ENCODE measurements at places on chromosomes 6 and 20. TPM values are rescaled to one million over a fixed set of nuclear protein-coding genes. Genes with fewer than 3 reads are reported as not detected.

Gene HUS1B
- 0.19 TPM for total RNA-seq

Gene VGLL2
- total RNA-seq, result not detected

Gene ENPP3
- total RNA-seq, result 4.4 TPM

Gene MEP1A
- total RNA-seq, result 0.14 TPM

Gene MCHR2
- total RNA-seq, result not detected

Gene OOEP
- total RNA-seq, result not detected

Gene ZSCAN31
- 3.4 TPM for total RNA-seq

Gene NCOA5
- 25.4 TPM for total RNA-seq

Gene SAMD10
- 3.4 TPM for total RNA-seq

Gene NINL
- 14.1 TPM for total RNA-seq

Gene EGFL8
- total RNA-seq, result 10.5 TPM

Gene CAGE1
- total RNA-seq, result 0.09 TPM

DNA sequence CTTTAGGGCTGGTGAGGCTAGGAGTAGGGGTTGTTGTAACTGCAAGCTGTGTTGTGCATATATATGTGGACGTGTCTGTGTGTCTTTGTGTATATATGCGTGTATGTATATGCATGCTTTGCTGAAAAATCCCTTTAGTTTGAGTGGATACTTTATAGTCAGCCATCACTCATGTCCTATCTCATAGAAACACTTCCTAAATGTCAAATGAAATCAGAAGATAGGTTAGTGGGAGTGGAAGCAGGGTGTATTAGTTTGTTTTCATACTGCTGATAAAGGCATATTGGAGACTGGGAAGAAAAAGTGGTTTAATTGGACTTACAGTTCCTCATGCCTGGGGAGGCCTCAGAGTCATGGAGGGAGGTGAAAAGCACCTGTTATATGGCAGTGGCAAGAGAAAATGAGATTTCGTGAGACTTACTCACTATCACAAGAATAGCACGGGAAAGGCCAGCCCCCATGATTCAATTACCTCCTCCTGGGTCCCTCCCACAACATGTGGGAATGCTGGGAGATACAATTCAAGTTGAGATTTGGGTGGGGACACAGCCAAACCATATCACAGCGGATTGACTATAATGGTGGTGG lies 131.1 kb downstream of the JARID2 start:
- no peak for DNase-seq

DNA sequence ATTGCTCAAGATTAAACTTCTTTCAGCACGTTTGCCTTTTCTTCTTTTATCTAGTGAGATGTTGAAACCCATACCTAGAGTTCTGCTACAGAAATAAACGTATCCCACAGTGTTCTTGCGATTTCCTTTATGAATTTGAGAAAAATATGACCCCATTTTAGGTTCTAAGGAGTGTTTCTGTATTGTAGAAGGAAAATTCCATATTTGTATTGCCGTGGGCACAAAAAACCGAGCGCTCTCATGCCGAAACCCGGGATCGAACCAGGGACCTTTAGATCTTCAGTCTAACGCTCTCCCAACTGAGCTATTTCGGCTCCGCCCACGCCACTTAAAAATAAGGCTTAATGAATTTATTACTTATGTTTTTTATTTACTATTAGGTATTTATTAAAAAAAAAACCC lies 23.7 kb downstream of the ZNF311 start:
- DNase-seq, result peak; percentile 62

- DNase-seq, result no peak
Observed at GRCh38 chr6:28764014-28764723, 159.6 kb downstream of the TRIM27 start.

DNA sequence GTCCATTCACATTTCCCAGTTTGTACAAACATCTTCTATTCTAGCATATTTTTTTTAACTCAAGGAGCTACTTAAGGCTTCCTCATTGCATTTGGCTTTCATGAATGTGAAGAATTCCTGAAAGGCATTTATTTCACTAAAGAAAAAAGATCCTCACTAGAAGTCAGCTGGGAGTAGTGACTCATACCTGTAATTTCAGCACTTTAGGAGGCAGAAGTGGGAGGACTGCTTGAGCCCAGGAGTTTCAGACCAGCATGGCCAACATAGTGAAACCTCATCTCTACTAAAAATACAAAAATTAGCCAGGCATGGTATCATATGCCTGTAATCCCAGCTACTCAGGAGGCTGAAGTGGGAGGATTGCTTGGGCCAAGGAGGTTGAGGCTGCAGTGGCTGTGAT lies 30.9 kb upstream of the XRN2 start:
- DNase-seq, result no peak

DNA sequence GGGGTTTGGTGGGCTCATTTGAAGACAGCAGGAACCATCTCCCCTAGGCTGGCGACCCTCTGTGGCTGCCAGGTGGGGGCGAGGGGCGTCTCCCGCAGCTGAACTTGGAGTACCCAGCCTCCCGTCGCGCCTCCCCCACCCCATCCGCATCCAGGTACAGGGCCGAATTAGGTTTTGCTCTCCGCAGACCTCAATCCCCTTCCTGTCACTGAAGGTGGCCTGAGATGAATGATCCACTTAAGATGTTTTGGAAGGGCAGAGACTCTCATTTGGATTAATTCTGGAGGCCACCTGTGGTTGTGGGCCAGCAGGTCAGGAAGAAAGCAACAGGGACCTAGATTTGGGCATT lies 493 bp downstream of the CD83 start:
- DNase-seq, result no peak

DNA sequence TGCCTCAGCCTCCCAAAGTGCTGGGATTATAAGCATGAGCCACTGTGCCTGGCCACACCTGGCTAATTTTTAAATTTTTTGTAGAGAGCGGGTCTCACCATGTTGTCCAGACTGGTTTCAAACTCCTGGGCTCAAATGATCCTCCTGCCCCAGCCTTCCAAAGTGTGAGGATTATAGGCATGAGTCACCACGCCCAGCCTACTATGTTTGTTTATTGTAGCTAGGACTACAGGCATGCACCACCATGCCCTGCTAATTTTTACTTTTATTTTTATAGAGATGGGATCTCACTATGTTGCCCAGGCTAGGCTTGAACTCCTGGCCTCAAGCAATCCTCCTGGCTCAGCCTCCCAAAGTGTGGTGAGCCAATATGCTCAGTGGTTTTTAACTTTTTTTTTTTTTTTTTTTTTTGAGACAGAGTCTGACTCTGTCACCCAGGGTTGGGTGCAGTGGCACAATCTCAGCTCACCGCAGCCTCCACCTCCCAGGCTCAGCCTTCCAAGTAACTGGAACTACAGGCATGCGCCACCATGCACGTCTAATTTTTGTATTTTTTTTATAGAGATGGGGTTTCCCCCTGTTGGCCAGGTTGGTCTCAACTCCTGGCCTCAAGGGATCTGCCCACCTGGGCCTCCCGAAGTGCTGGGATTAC lies 12.0 kb upstream of the DDX43 start:
- DNase-seq, result no peak

GRCh38 chr6:3151691-3152090 lies 5.7 kb downstream of the TUBB2A start:
- no peak for DNase-seq

DNA sequence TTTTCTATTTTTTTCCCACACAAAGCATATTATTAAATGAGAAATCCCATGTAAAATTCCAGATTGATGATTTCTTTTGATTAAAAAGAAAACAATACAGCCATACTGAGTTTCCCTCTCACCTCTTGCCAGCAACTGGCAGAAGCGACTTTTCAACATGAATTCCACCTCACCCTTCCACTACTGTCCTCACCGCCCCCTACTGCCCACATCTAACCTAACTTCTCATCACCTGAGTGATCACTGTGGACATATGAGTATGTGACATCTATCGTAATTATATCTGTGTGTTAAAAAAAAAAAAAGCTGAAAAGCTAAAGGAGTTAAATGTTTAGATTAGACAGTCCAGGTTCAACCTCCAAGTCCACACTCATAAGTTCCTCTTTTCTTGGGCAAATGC lies 528.6 kb downstream of the PRKN start:
- no peak for DNase-seq

DNA sequence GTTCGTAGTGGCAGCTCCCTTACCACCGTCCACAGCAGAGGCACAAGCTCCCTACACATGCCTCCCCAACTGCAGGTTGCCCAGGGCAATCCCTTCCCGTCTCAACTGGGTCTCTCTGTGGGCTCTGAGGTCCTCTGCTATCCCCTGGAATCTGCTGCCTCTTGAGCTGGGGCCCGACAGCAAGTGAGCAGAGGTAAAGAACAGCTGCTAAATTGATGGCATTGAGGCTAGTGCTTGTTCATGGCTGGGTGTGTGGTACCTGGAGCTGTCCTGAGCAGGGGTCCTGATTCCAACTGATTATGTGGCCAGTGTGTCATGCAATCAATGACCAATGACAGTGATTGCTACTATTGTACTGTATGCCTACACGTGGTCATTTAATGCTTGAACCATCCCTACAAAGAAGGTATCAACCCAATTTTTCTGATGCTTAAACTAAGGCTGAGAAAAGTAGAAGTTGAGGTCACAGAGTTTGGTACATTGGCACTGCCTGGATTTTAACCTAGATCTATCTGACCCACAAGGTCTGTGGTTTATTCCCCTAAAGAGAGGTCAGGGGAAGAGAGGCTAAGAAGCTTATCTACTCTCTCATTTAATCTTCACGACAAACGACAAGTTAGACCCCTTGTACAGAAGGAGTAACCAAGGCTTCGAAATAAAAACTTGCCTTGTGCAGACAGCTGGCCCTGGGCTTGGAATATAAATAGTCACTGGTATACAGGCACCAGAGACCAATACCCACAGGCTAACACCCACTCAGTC lies 41.1 kb downstream of the HNF4A start:
- DNase-seq, result no peak

DNA sequence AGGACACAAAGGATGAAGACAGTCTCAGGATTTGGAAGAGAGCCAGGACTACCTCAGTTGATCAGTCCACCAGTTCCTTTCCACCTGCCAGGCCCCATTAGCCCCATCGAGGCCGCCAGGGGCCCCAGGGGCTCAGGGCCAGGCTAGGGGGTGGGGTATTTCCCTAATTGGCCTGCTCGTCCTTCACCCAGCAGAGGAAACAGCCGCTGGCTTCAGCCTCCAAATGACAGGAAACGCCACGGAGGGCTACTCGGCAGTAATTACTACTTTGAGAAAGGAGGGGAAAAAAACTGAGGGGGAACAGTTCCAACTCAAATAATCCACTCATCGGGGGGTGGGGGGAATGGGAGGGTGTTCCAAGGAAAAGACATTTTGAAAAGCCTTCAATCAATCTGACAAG lies 42.7 kb downstream of the MAFB start:
- no peak for DNase-seq

- DNase-seq, result no peak
Observed at GRCh38 chr6:133621751-133622150, 267.2 kb upstream of the TCF21 start.

DNA sequence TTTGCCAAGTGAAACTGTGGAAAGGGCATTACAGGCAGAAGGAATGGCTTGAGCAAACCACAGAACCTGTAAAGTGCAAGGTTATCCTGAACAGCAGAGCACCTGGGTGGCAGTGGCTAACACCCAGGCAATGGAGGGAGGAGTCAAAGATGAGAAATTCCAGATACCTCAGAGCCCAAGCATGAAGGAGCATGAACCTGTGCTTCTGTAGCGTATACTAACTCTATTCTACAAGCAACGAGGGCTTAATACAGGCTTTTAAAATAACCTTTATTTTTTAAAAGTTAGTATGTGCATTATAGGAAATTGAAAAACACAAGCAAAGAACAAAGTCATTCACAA lies 77.0 kb downstream of the CNBD2 start:
- no peak for DNase-seq

- DNase-seq, result no peak
Observed at GRCh38 chr20:59253779-59254319, 46.6 kb upstream of the EDN3 start.
